Stimulated activated CD4-positive, alpha-beta T cell treated with anti-CD3 and anti-CD28 coated beads, Interleukin-4, amount 100 ng/mL, for 1 hour (primary cell): ENCODE measurements at places on chromosomes 11 and 22.

- DNase-seq = no peak
Measured at GRCh38 chr11:65131417-65131776, 2.9 kb downstream of the SYVN1 start.

DNA sequence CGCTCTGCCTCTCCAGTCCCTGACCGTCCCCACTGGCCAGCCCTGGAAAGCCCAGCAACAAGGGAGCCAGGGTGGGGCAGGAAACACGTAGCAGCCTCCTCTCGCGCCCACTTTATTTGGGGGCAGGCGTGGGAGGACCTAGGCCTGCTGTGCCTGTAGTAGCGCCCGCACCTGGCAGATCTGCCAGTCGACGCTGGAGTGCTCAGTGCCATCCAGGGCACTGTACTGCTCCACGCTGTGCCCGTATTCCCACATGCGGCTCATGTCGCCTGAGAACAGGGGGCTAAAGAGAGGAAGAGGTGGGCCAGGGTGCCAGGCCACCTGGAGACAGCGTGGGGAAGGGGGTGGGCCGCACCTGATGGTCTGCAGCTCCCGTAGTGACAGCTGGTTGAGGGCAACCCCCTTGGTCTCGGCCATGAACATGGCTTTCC is 17.0 kb upstream of the DRICH1 start:
- no peak for DNase-seq

GRCh38 chr11:130782361-130783222 is 133.7 kb downstream of the SNX19 start:
- DNase-seq = no peak

DNA sequence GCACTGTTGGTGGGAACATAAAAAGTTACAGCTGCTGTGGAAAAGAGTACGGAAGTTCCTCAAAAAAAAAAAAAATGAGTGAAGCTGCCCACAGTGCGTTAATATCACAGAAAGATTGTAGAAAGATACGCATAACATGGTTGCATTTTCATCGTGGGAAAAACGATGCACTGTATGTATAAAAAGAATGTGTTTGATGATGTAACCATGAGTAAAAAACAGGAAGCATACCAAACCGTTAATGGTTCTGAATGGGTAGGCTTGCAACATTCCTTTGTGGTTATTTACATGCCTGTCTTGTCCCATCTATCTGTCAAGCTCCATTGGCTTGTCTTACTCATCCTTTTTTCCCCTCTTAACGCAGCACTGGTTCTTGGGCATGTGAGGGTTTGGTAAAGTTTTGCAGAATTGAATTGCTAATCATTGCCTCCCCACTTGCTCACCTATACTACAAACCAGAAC is 33.8 kb upstream of the DKK3 start:
- DNase-seq = no peak

GRCh38 chr11:104534278-104534677 is 364.0 kb downstream of the CASP12 start:
- no peak for DNase-seq

DNA sequence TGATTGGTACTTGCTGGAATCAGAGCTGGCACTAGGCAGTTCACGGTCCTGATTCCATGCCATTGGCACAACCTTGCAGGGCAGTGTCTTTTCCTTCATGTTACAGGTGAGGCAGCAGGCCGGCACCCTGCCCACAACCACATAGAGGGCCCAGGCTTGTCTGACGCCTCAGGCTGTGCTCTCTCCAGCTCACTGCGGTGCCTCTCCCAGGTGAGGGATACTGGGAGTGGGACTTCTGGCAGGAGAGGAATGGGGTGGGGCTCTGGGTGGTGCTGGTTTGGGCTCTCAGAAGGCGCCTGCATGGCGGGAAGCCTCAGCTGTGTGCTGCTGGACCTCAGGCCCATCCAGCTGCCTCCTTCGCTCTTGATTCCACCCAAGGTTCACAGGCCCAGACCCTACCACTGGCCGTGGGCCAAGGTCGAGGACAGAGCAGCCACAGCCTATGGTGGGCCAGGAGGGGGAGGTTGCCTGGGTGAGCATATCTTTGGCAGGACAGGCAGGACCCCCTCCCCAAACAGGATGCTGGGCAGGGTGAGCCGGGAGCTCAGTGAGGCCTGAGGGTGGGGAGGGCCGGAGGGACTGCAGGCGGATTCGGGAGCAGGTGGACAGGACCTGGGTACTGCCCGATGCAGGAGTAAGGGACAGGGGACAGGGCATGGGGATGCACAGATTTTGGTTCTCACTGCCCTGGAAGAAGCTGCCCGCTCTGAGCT is 7.0 kb upstream of the MPPED1 start:
- DNase-seq = no peak

DNA sequence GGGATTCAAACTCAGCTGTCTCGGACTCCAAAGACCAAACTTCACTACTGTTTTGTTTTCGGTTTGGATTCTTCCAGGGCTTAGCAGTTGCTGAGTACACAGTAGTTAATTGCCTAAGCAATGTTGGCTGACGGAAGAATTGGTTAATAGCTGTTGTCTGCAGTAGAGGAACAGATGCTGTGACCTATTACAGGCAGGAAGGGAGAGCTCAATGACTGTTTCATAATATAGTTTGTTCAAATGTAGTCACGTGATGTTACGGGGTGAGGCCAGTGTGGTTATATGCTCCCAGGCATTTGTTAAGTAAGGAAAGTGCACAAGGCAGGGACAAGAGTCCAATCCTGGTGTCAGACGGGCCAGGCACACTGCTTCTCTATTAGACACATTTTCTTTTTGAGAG is 222.6 kb upstream of the CCDC90B start:
- DNase-seq = no peak

GRCh38 chr22:25008666-25009065 is 56.1 kb downstream of the KIAA1671 start:
- DNase-seq = no peak

DNA sequence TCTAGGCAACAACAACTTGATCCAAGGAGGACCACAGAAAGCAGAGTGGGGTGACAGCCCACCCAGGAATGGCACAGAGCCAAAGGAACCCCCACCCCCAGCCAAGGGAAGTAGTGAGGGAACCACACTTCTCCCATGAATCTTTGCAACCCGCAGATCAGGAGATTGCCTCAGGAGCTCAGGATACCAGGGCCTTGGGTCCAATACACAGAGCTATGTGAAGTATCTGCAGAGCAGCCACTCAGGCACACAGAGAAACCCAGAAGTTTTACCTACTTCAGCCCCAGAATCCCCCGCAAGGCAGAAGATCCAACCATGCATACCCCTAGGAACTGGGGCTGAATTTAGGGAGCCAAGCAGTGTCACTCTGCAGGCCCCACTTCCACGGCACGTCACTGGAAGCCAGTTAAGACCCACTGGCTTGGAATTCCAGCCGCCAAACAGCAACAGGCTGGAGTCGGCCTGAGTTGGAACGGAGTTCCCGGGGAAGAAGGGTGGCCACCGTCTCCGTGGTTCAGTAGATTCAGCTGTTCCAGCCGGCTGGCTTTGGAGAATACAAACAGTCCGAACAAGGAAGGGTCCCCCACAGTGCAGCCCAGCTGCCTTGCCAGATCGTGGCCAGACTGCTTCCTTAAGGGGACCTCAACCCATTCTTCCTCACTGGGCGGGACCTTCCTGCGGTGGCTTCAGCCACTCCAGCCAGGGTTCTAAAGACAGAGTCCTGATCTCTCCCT is 174.1 kb downstream of the TTC28 start:
- DNase-seq = no peak

DNA sequence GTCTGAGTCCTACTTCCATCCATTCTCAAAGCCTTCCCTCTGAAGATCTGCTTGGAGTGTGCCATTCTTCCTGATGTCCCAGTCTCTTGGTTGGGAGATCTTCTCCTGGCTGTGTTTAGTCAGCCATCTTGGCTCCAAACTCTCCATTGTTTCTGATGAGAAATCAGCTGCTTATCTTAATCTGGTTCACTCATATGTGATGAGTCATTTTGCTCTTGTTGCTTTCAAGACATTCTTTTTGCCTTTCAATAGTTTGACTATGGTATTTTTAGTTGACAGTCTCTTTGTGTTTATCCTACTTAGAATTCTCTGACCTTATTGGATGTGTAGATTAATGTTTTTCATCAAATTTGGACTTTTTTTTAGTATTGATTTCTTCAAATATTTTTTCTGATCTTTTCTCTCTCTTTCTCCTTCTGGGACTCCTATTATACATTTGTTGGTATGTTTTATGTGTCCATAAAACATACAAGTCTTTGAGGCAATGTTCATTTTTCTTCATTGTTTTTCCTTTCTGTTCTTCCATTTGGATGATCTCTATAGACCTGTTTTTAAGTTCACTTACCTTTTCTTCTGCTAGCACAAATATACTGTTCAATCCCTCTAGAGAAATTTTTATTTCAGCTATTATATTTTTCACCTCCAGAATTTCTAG is 77.2 kb upstream of the CLPB start:
- DNase-seq = no peak

- DNase-seq = no peak
Measured at GRCh38 chr11:47270331-47271271, 668 bp downstream of the MADD start.

DNA sequence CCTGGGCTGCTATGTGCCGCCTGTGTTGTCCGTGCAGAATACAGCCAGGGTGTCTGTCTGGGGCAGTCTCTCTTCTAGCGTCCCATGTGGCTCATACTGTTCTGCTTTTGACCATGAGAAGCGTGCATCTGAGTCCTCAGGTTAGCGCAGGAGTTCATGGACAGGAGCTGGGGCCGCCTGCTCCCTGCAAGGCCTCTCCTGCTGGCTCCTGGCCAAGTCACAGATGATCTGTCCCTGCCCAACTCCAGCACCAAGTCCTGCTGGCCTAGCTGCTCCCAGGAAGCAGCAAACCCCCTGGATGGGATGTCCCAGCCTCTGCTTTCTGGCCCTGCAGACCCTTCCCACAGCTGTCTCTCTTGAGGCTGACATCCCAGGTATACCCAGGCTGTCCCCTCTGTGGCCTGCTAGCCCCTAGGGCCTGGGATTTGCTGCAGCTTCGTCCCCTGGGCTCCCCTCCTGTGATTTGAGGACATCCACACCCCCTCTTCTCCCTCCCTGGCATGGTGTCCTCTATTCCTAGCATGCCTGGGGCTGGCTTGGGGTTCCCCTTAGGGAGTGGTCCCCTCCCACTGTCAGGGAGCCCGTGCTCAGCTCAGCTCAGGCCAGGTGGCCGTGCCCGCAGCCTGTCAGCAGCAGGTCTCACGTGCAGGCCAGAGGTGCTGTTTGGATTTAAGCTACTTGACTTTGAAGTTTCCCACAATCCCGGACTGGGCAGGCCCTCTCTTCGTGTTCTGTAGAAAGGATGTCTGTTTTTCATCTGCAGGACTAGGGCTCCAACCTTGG is 17.8 kb downstream of the PRR5 start:
- DNase-seq = no peak

GRCh38 chr11:26599876-26600434 is 27.9 kb upstream of the MUC15 start:
- no peak for DNase-seq

DNA sequence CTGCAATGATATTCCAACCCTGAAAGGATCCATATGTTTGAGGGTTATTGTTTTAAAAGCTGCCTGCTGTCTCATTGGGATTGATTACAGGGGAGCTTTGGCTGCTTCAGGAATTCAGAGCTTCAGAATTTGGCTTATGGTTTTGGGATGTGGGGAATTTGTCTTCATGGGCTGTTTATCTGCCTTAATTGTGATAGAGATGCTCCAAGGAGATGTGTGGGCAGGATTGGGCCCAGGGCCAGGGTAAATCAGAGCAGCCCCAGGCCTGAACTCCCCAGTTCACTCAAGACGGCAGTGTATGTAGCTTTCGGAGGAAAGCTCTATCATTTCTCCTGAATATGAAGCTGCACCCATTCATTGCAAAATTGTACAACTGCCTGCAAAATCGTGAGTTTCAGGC is 88.5 kb downstream of the ALX4 start:
- no peak for DNase-seq

GRCh38 chr22:46018859-46019258 is 41.9 kb upstream of the WNT7B start:
- no peak for DNase-seq

GRCh38 chr22:45552580-45553350 is 50.1 kb downstream of the FBLN1 start:
- no peak for DNase-seq

DNA sequence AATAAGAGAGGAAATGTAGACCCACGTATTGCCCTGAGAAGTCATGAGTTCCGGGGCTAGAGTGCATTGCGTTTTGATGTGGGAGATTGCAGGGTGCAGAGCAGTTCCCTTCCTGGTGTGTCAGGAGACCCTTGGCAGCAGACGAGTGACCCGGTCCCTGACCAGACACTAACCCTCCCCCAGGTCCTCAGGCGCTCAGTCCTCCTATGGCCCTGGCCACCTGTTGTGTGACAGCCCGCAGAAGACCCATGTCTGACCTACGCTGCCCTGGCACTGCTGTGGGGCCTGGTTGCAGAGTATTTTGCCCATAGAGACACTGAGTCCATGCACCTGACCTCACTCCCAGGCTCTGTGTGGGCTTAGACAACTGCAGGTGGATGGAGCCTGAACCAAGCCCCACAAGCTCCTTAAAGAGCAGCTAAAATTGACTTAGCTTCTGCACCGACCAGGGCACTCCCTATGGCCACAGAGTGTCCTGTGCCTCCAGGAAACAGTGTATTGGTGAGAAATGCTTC is 833.8 kb downstream of the TBC1D22A start:
- DNase-seq = no peak

GRCh38 chr22:23581260-23581650 is 1.2 kb upstream of the IGLL1 start:
- DNase-seq = no peak

GRCh38 chr22:19393704-19394103 is 37.8 kb downstream of the HIRA start:
- no peak for DNase-seq

DNA sequence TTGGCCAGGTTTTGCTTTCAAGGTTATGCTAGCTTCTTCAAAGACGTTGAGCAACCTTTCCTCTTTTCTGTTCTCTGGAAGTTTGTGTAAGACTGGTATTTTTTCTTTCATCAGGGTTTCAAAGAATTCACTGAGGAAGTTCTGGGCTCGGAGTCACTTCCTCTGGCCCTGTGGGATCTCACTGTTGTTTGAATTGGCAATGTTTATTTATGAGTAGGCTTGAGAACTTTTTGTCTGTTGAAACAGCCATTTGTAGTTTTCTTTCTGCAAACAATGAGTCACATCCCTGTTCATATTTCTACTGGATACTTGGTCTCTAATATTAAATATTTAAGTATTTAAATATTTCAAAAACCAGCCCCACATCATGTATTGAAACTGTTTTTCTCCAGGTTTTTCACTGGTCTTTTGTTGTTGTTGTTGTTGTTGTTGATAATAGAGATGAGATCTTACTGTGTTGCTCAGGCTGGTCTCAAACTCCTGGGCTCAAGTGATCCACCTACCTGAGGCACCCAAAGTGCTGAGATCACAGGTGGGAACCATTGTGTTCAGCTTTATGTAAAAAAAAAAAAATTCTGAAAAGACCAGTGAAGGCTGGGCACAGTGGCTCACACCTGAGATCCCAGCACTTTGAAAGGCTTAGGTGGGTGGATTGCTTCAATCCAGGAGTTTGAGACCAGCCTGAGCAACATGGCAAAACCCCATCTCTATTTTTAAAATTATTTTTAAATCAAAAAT is 26.9 kb downstream of the SUSD2 start:
- DNase-seq = no peak
